ENCODE measurements at places on chromosomes 7 and 10.

GRCh38 chr7:5625938-5626337, 155.5 kb downstream of the RNF216 start:
- DNase-seq: no peak

DNA sequence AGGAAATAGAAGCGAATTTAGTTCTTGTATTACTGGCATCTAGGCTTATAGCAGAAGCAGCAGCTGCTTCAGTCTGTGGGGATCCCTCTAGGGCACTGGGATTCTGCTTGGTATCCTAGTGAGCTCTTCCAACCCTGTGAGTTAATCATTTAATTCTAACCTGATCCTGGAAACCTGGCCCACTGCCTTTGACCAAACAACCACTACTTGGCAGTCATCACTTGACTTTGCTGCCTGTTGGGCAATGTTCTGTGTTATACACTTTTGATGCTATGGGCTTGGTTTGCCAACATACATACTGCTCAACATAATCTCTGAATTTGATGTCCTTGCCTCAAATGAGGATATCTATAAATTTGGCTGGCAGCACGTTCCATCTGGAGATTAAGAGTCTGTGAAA, 813.4 kb downstream of the ANKRD7 start:
- DNase-seq: no peak

GRCh38 chr10:48604991-48605508, at the start of gene ARHGAP22:
ARHGAP22 (minus strand) TSS chr10:48605073; CDS start chr10:48604796, 277 bp downstream.
- DNase-seq: no peak

GRCh38 chr7:21059069-21059468, 272.4 kb upstream of the SP8 start:
- no peak for DNase-seq

GRCh38 chr7:98930921-98931320, 52.6 kb downstream of the TRRAP start:
- no peak for DNase-seq

DNA sequence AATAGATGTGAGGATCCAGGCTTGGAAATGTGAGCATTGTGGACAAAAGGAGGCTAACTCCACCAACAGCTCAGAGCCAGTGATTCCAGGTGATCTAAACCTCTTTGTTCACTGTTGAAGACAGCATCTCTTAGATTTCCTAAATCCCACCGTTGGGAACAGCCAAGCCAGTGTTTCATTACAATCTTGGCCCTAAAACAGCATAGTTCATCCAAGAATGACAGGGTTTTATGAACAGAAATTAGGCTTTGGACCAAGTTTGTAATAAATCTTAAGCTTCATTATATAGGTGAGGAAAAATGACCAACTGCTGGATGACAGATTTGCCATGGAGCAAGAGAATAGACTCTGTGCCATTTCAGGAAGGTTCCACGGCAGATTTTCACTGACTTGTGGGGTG, 65.8 kb downstream of the MTURN start:
- no peak for DNase-seq

DNA sequence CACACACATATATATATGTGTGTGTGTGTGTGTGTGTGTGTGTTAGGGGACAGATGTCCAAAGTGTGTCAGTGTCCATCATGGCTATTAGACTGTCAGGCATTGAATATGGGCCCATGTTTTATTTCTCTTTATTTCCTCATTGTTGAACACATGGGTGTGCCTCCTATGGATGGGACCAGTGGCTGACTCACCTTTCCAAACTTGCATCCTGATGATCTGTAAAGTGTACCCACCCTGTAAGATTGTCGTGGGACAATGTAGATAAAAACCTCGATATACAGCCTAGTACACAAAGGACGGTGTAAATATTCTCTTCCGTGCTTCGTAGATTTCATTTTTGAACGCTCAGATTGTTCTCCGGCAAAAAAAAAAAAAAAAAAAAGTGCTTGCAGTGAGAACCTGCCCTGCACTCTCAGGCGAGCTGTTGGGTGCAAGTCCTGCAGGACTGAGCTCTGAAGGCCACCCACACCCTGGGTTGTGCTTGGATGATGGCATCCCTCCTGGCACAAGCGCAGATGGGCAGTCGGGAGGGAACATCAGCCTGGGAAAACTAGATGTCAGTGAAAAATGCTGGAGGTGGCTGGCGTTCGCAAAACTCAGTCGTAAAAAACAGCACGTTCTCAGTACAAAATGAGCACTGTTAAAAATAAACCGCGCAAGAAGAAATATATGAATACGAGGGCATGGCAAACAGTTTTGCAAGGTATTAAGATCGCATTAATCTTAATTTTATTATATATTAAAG, 166.9 kb downstream of the CUX1 start:
- DNase-seq: no peak

- DNase-seq: no peak
Observed at GRCh38 chr7:153433223-153433622, 619.0 kb upstream of the DPP6 start.

DNA sequence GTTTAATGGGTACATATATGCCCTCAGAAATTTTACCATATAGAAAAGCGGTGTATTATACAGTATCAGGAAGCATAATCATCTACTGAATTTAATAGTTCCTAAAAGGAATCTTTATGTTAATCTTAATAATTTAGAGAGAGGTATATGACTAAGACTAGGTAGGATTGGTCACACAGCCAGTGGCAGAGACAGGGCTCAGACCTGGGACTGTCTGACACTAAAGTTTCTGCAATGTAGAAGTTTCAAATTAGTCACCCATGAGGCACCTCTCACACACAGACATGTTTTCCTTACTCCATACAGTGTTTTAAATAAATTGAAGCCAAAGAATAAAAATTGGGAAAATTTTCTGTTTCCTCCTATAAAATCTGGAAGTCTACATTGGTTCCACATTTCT, 72.8 kb upstream of the ADRA2A start:
- no peak for DNase-seq

DNA sequence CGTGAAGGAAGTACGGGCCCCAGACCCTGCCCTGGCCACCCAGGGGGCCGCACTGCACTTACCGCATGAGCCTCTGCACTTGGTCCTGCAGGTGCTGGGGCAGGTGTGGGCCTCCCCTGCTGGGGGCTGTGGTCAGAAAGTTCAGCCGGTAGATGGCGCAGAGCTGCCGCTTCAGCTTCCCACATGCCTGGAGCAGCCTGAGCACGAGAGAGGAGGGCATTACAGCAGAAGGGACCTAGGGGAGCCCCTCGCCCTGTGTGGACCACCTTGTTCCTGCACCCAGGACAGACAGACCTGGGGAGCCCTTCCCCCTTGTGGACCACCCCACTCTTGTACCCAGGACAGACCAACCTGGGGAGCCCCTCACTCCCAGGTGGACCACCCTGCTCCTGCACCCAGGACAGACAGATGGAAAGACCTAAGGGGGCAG, 8.7 kb upstream of the PYROXD2 start:
- DNase-seq: no peak

Measured in iPS DF 19.7 (cell line).